ENCODE measurements at places on chromosomes 13 and 19.

DNA sequence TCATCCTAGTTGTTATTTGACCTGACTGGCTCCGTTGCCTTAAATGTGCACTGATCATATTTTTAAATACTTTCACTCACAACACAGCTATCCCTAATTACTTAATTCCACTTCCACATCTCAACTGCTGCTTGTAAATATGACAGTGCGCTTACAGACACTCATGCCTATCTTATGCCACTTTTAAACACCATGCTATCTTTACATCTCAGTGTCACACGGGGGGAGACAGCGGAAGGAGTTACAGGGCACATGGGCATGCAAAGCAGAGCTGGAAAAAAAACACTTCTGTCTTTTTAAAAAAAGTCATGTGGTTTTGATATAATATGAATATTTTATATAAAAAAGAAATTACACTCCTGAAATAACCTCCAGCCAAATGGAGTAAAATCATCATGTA is 44.1 kb downstream of the SMAD9 start:
- no peak for DNase-seq

- no peak for DNase-seq
Observed at GRCh38 chr13:99435998-99436397, 65.3 kb upstream of the TM9SF2 start.

DNA sequence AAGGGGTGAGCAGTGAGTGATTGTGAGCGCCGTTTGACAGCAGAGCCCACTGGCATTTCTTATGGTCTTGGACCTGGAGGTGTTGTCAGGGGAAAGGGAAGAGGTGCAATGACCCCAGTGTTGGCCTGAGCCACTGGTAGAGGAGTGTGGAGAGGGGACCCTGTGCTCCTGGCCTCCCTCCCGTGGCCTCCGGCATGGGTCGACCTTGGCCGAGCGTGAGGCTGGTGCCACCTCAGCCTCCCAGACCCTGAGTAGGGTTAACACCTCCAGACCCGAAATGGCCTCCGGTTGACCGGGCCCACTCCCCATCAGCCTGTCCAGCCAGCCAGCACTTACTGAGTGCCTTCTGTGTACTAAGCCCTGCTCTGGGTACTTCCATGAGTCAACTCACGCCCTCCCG is 6.5 kb downstream of the TRAPPC5 start:
- DNase-seq = no peak

DNA sequence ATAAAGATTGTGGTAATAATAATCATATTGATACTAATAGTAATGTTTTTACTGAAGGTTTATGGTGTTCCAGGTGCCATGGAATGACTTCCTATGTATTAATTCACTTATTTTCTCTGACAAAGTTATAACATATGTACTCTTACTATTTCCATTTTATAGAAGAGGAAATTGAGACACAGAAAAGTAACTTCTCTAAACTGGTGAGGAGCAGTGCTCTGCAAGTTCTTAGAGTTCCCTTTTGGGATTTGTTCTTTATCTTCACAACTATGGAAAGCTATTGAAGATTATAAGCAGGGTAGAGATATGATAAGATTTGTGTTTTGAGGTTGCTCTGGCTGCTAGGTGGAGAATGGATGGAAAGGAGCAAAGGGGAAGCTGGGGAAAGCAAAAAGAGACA is 83.9 kb upstream of the OLFM4 start:
- DNase-seq = no peak

DNA sequence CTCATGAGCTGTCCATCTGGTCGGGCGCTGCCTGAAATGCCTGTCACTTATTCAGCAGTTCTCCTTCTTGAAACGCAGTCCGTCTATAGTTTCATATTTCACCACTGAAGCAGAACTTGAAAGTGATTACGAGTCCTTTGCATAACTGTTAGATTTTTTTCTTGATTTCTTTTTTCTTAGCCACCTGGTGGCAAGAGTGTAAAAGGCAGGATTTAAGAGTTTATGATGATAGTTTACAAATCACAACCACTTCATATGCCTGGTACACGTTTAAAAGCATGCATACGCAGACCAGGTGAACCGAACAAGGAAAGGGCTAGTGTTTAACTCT is 45.8 kb downstream of the GGACT start:
- no peak for DNase-seq

GRCh38 chr13:22198641-22199217 is 527.9 kb downstream of the FGF9 start:
- DNase-seq = no peak

DNA sequence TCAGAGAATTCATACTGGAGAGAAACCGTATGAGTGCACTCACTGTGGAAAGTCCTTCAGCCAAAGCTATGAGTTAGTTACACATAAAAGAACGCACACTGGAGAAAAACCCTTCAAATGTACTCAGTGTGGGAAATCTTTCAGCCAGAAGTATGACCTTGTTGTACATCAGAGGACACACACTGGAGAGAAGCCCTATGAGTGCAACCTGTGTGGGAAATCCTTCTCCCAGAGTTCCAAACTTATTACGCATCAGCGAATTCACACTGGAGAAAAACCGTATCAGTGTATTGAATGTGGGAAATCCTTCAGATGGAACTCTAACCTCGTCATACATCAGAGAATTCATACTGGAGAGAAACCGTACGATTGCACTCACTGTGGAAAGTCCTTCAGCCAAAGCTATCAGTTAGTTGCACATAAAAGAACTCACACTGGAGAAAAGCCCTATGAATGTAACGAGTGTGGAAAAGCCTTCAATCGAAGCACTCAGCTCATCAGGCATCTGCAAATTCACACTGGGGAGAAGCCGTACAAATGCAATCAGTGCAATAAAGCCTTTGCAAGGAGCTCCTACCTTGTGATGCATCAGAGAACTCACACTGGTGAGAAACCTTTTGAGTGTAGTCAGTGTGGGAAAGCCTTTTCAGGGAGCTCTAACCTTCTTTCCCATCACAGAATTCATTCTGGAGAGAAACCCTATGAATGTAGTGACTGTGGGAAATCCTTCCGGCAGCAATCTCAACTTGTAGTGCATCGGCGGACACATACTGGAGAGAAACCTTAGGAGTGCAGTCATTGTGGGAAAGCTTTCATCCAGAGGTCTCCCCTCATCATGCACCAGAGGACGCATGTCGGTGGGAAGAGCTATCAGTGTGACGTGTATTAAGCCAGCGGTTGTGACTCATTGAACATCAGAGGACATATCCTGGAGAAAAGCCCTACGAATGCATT is 16.5 kb upstream of the ZNF8 start:
- DNase-seq = no peak

DNA sequence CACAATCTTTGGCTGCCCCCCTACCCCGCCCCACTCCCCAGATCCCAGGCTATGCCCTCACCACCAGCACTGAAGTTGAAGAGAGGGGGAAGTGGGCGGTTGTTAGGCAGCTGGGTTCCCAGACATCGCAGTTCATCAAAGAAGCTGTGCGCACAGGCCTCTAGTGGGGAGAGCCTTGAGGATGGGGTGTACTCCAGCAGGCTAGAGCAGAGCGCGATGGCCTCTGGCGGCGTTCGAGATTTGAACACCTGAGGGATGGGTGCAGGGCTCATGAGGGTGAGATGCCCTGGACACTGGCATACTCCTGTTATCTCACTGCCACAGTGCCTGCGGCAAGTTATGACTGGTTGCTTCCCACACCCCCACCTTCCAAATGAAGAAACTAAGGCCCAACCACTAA is 10.0 kb downstream of the GSK3A start:
- DNase-seq = no peak

GRCh38 chr19:49453757-49454240 is 774 bp downstream of the ALDH16A1 start:
- DNase-seq = no peak

GRCh38 chr19:1582201-1582600 is 10.5 kb downstream of the MBD3 start:
- no peak for DNase-seq

DNA sequence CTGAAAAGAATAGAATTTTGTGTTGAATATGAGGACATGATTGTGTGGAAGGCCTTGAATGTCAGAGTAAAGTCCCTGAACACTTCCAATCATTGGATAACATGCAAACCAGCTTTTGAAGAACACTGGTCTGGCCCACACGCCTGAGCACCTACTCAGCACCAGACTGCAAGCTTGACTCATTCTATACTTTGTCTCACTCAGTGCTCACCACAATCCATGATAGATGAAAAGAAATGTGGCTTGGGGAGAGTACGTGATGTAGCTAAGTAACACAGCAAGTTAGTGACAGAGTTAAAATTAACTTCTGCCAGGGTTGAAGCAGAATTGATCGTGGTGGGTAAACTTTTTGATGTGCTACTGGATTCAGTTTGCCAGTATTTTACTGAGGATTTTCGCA is 12.0 kb downstream of the DLEU7 start:
- no peak for DNase-seq

GRCh38 chr19:49660338-49660961 is 5.2 kb downstream of the IRF3 start:
- DNase-seq = no peak

GRCh38 chr19:16361926-16362325 is 37.3 kb downstream of the KLF2 start:
- DNase-seq = no peak

DNA sequence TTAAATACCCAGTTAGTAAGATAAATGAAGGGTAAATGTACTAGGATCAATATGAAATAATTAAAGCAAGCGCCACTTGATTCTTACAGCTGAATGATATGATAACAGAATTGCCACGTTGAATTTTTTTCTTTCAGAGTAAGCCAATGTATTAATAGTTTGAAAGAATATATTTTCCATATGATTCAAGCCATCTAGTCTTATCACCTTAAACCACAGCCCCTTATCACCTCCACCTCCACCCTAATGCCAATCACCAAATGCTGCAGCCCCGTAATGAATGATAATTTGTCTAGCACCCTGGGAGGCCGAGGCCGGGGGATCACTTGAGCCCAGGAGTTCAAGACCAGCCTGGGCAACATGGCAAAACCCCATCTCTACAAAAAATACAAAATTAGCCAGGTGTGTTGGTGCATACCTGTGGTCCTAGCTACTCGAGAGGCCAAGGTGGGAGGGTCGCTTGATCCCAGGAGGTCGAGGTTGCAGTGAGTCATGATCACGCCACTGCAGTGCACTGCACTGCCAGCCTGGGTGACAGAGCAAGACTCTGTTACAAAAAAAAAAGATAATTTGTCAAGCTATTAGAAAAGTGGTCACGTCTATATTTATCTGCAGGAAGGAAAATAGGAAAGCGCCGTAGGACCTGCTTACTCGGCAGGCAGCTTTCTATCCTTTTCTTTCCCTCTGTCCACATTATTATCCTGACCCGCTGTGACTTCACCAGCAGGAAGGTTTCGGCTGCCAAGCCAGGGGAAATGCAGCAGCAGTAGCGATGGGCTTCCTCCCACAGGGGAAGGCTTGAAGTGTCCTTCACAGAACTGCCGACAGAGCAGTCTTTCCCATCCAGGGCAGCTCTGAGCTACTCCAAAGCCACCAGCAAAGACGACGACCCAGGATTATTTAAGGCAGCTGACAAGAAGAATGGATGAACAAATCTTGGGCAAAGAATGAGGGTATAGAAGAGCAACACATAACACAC is 19.7 kb upstream of the CLN5 start:
- DNase-seq = no peak

DNA sequence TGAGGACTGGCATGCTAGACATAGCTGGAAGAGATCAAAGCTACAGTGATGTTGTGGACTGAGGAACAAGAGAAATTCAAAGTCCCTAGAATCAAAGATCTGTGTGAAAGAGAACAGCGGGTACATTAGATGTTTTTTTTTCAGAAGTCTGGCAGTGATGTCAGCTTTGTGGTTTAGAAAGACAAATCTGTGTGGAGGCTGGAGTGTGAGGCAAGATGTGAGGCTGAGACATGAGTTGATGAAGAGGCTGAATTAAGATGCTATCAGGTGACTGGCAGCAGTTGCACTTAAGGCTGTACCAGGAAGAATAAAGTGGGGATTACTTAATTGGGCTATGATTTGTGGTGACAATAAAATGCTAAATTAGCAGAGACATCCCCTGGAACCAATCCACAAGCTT is 46.5 kb downstream of the DNAJC3 start:
- no peak for DNase-seq

- no peak for DNase-seq
Observed at GRCh38 chr13:94542917-94543316, 53.0 kb downstream of the TGDS start.

- DNase-seq = no peak
Observed at GRCh38 chr19:44807652-44808462, 1.0 kb upstream of the BCAM start.

GRCh38 chr13:44329909-44330545 is 43.6 kb upstream of the SERP2 start:
- DNase-seq = no peak

- DNase-seq = peak; percentile 75
Observed at GRCh38 chr19:40217934-40218890, at the start of gene TTC9B. TTC9B (minus strand) TSS chr19:40218384; CDS start chr19:40218381, 3 bp downstream.

GRCh38 chr13:96860882-96861281 is 133.4 kb downstream of the OXGR1 start:
- no peak for DNase-seq

DNA sequence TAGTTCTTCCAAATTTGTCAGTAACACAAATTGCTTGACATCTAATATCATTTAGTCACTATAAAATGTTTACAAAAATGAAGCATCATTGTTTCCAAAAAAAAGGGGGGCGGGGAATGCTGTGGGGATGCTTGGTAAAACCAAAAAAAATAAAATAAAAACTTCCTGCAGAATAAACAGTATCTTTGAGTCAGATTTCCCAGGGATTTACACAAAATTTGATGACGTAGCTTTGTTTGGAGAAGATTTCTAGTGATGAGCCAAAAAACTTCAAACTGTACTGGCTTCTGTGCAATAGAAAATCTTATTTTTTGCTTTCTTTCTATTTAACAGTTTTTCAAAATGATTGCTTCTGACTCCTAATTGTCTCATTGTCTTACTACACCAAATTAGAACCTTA is 80.0 kb downstream of the MZT1 start:
- no peak for DNase-seq

DNA sequence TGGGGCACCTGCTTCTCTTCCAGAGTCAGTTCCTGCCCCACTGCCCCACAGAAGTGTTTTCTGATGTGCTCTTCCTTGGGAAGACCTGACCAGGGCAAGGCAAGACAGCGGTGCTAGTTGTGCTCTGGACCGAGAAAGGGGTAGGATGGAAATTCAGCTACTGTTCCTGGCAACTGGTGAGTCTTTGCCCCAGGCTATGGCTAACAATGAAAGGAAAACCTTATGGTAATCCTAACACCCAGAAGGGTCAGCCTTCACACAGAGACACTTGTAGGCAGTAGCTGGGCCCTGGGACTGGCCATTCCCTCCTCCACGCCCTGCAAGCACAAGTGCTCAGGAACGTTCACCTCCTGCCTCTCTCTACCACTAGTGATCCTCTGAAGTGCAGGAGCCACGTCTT is 9.6 kb upstream of the CYSLTR2 start:
- no peak for DNase-seq

- DNase-seq = no peak
Observed at GRCh38 chr13:71214821-71215220, 652.2 kb downstream of the DACH1 start.

DNA sequence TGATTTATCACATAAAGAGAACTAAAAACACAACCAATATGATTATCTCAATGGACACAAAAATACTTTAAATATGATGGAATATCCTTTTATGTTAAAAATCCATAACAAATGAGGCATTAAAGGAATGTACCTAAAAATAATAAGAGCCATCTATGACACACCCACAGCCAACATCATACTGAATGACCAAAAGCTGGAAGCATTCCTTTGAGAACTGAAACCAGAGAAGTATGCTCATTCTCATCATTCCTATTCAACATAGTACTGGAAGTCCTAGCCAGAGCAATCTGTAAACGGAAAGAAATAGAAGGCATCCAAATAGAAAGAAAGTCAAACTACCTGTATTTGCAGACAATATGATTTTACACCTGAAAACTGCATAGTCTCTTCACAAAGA is 671.0 kb downstream of the SLITRK1 start:
- DNase-seq = no peak

All from CD4-positive, alpha-beta T cell (primary cell).